Left lung (tissue), 14 donors: ENCODE measurements at places on chromosomes 1 and 21. TPM values are rescaled to one million over a fixed set of nuclear protein-coding genes. Genes with fewer than 3 reads are reported as not detected.

FAM72D gene
- 3.7 TPM for polyA plus RNA-seq

PRR9 gene
- polyA plus RNA-seq, result not detected

CD48 gene
- polyA plus RNA-seq, result 6.3 TPM

BMP8B gene
- polyA plus RNA-seq, result 1.4 TPM

GJB3 gene
- not detected for polyA plus RNA-seq

TSACC gene
- 0.68 TPM for polyA plus RNA-seq

F13B gene
- polyA plus RNA-seq, result 0.08 TPM

FAM89A gene
- 15.6 TPM for polyA plus RNA-seq

CDC7 gene
- 23.5 TPM for polyA plus RNA-seq

- DNase-seq, result peak; percentile 54
Observed at GRCh38 chr1:109790735-109791494, 27.2 kb upstream of the EPS8L3 start.

- DNase-seq, result no peak
Observed at GRCh38 chr1:67752306-67752705, 67.3 kb downstream of the GADD45A start.

DNA sequence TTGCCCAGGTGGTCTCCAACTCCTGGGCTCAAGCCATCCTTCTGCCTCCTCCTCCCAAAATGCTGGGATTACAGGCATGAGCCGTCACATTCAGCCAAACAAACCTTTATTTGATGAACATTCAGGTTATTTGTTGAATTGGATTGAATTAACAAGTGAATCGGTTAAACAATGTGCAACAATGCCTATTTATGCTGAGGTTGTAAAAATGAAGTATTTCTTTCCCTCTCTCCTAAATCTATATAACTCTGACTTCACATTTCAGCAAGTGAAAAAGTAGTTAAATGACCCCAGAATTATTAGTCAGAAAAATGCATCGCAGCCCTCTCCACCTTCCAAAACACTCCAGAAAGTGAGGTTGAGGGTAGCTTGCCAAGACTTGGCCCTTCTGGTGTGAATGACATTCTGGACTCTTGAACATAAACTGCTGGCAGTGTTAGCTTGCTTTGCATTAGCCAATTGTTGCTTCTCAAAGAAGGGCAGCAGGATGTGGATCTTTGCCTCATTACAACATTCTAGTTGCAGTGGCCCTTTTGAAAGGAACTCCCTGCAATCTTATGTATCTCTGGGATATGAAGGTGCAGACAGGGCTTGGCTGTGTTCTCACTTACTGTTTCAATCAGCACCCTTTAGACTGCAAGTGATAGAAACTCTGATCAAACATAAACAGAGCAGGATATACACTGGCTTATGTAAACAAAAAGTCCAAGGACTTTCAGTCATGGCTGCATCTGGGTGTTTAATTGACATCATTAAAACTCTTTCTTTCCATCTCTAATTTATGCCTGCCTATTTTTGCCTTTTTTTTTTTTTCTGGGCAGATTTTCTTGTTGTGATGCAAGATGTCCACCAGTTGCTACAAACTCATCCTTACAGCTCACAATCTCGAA, 22.4 kb downstream of the EDN2 start:
- DNase-seq, result peak; percentile 71

GRCh38 chr1:104706631-104707147, 957.0 kb downstream of the AMY1C start:
- no peak for DNase-seq

GRCh38 chr1:162147760-162148159, 78.3 kb downstream of the NOS1AP start:
- DNase-seq, result no peak

DNA sequence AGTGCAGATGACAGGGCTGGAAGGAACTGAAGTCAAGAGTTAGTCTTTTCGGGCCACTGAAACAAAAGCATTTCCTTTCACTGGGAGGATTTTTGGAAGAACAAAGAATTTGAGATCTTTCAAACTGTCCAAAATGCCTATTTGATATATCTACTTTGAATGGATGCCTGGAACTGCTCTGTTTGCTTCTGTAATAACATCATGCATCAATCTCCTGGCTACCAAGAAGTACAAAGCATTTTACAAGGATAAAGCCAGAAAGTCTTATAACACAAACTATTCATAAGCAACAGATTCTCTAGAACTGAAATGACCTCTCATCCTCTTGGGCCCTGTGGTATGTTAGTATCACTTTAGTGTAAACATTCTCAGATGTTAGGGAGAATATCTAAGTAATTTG, 18.2 kb upstream of the RHOU start:
- no peak for DNase-seq

DNA sequence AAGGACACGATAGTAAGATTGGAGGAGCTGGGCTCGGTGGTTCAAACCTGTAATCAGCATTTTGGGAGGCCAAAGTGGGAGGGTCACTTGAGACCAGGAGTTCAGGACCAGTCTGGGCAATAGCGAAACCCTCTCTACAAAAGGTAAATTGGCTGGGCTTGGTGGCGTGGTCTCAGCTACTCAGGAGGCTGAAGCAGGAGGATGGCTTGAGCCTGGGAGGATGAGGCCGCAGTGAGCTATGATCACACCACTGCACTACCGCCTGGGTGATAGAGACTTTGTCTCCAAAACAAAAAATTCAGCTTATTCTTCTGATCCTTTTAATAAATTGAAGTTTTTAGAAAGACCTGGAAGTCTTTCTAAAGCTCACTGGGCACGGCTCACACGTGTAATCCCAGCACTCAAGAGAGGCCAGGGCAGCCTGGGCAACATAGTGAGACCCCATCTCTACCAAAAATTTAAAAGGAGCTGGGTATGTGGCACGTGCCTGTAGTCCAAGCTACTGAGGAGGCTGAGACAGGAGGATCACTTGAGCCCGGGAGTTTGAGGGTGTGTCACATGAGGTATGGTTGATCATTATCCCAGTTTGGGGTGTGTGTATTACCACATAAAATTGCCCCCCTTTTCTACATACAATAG, 15.3 kb downstream of the MASP2 start:
- no peak for DNase-seq
